NT2/D1 (cell line): ENCODE measurements at places on chromosomes 2 and 18.
A peak's percentile ranks its signal among the peaks of the same experiment; 100 is the strongest.

- DNase-seq: no peak
Measured at GRCh38 chr2:196742685-196743084, 56.8 kb downstream of the GTF3C3 start.

DNA sequence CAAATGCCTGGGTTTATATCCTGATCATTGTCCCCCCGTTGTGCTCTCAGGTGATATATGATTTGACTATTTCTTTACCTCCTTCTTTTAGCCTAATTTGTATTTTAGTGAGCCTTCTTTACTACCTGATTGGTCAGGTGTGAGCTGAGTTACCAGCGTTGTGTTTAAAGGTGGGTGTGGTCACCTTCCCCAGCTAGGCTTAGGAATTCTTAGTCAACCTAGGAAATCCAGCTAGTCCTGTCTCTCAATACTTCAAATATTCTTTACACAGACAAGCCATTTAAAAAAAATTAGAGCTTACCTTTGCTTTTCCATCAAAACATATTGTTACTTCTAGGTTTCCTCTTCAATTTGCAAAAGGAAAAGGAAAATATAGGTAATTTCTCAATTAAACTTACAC lies 30.2 kb downstream of the KYNU start:
- DNase-seq: no peak

GRCh38 chr2:85221067-85221691 lies 88.0 kb downstream of the TCF7L1 start:
- no peak for DNase-seq

GRCh38 chr2:124836416-124836815 lies 811.3 kb downstream of the CNTNAP5 start:
- no peak for DNase-seq

DNA sequence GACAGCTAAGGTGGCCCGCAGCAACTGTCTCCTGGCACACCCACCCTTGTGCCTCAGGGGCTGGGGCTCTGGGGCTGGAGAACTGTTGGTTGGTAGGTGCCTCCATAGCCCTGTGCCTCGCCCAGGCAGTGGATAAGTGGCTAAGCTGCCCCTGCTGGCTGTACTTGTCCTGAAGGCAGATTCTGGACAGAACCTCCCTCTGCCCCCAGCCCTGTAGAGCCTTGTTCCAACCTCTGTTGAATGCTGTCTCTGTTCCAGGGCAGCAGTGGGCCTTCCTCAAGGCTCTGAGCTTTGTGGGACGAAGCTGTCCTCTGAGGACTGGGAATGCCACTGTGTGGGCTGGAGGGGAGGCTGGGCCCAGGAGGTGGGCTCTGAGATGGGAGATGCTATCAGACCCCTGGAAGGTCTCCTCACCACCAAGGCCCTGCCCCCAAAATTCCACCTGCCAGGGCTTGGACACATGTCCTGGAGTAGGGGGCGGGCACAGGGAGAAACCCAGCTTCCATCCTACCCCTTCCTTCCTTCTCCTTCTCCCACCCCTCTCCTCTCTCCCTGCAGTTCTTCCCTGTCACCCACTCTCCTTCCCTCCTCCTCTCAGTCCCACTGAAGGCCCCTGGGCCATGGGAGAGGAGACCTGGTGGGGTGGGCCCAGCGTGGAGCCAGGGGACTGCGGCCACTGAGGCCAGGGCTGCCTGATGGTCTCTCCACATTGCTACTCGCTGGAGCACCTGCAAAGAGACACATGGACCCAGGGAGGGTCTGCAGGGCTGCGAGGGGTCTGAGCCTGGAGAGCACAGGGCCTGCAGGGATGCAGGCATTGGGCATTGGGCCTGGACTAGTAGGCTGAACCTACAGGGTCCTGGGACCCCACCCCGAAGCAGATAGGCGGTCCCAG lies 1.7 kb upstream of the PDCD1 start:
- DNase-seq: no peak

GRCh38 chr2:127674241-127675209 lies 805 bp downstream of the LIMS2 start:
- no peak for DNase-seq

DNA sequence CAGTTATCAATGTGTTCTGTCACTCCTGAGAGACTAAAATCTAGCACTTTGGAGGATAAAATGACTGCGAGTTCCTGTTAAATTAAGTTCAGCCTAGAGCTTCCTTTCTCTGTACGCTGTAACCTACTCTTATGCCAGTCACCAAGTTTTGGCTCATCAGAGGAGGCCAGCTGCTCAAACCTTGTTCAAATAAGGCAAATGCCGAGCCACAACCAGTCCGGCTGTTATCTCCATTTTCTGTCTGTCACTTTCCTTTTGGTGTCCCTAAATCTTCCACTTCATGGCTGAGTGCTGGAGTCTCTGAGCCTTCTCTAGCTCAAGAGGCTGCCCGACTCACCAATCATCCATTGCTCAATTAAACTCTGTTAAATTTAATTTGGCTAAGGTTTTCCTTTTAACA lies 33.5 kb upstream of the PXDN start:
- no peak for DNase-seq

GRCh38 chr18:57434536-57435494 lies at the start of gene ONECUT2:
ONECUT2 (plus strand) TSS chr18:57435374; CDS start chr18:57435717, 343 bp downstream.
- DNase-seq: peak; percentile 87

GRCh38 chr2:64787698-64788097 lies 134.0 kb upstream of the SERTAD2 start:
- DNase-seq: no peak

- no peak for DNase-seq
Measured at GRCh38 chr18:73646772-73647171, 500.9 kb downstream of the FBXO15 start.

GRCh38 chr2:20625491-20626391 lies 25.2 kb downstream of the HS1BP3 start:
- no peak for DNase-seq

DNA sequence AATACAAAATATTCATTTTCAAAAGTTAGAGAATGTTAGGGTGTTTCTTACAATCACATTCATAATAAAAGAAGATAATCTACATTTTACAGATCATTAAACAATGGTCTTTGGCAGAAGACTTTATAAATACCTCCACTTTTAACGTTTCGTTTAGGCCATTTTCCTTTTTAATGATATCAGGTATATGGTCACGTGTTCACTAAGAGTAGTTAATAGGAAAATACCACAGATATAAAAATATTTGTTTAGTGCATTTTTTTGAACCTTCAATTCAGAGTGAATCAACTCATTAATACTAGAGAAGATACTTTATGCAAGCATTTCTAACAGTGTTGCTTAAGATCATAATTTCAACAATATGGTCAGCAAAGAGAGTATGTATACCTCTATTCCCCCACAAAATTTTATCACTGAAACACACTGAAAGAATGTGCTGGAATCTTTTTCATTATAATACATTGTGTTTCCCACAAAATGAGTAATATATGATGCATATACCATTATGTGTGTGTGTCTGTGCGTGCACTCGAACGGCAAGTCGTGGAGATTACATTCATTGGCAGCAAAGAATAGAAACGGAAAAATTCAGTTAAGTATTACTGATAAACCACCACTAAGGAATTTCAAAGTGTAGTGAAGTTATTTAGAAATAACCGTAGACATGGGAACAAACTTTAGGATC lies 319.9 kb upstream of the THUMPD2 start:
- no peak for DNase-seq

DNA sequence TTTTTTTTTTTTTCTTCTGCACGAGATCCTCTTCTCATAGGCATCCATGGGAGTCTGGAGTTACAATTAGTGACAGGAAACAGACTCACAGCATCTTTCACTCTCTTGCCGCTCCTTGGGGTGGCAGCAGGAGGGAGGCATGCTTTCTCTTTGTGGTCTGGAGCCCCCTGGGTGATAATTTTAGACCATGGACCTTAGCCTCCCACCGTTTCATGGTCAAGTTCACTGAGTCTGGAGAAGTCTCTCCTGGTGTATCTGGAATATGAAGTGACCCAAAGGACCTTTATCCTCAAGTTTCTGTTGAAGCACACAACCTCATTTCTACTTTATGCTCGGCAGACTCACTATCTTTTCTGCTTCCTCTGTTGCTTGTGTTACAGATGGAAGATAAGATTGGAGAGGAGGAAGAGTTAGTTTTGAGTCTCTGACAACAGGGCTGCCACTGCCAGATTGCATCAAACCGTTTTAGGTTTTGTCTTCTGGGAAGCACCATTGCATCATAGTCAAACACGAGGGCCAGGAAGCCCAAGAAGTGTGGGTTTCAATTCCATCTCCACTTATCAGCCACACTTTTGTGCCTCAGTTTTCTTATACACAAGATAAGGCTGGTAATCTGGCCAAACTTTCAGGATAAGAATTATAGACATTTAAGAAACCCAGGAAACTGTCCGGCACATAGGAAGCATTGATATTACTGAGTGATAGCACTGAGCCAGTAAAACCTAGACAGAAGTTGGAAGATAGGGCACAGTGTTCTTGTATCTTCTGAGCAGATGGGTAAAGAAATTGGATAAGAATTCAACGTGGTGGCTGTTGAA lies 62.3 kb downstream of the ADCYAP1 start:
- DNase-seq: no peak

- no peak for DNase-seq
Measured at GRCh38 chr2:30679426-30680088, 127.7 kb downstream of the CAPN13 start.

DNA sequence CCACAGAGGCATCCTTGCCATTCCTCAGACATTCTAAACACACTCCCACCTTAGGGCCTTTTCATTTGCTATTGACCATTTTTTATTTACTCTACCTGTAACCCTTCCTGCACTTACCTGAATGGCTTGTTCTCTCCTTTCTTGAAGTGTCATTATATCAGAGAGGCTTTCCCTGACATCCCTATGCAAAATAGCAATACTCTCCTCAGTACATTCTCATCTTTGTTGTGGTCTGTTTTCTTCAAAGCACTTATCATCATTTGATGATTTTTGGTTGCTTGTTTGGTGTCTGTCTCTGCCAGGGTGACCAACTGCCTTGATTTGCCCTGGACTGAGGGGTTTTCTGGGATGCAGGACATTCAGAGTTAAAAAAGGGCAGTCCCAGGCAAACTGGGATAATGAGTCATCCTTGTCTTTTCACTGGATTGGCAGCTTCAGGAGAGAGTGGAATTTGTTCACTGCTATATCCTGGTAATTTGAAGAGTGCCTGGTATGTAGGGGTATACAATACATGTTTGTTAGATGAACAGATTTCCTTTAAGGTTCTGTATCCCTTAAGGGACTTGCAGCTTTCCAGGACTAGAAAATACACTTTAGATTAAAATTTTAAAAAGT lies 102.4 kb downstream of the BABAM2 start:
- peak; percentile 23 for DNase-seq

- DNase-seq: no peak
Measured at GRCh38 chr2:173424886-173425285, 70.2 kb downstream of the CDCA7 start.

- no peak for DNase-seq
Measured at GRCh38 chr2:23158306-23158705, 226.7 kb upstream of the KLHL29 start.

DNA sequence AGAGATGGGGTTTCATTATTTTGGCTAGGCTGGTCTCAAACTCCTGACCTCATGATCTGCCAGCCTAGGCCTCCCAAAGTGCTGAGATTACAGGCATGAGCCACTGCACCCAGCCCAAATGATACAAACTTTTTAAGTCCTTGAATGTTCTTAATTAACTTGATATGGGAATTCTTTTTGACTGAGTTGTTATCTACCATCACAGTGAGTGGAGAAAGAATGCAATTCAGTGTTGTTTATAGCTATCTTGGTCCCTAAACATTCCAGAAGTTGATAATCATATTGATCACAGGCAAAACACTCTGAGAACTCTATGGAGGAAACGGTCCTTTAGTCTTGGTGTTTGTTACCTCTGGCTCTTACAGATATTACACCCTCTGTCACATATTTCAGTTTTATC lies 1072.5 kb downstream of the SUCLG1 start:
- DNase-seq: no peak

DNA sequence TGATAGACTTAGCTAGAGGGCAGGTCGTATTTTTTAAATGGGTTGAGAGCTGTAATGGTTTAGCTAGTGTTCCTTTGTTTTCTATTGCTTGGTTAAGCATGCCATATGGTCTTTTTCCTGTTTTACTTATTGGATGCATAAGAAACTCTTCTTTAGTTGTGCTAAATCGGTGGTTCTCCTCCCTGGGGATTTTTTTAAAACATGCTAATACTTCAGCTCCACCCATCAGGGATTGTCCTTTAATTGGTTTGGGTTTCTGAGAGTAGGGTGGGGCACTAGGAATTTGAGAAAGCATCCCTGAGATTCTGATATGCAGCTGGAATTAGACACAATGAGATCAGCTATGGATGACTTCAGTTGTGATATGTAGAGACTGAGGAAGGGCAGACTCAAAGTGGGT lies 497.2 kb downstream of the THSD7B start:
- DNase-seq: peak; percentile 44

DNA sequence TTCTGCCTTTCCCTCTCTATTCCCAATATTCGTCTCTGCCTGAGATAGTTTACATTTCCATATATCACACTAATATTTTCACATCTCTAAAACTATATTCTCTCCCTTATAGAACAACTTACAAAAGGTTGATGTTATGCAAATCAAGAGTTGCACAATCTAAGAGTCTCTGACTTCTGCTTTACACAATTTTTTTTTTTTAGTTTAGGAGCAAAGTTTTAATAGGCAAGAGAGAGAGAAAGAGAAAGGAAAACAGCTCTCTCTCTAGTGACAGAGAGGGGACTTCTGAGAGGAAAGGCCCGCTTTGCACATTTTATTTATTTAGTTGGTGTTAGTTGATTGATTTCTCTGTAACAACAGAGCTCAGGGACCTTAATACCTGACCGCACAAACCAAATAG lies 380.2 kb downstream of the TXNL1 start:
- DNase-seq: no peak

DNA sequence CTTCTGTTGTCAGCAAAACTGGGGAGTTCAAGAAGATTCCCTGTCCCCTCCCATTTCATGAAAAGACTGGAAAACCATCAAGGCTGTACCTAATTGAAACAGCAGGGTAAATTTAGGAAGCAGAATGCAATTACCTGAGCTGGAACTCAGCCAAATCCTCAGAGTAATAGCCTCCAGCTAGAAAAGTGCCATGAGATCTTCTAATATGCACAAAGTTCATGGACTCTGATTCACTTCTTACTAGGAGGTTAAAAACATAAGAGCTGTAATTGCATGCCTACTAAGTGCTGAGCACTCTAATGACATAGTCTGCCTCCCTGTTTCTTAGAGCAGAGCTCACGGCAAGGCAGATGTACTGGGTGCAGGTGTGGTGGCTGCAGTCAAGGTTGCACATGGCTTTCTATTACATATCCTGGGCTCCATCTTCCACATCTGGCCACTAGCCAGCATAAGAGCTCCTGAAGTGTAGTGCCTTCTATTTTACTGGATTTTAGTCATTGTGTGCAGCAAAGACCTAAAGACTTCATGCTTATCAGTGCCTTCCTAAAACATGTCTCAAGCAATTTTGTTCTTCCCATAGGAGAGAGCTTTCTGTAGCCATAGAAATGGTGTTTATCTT lies 341.7 kb downstream of the PTPRM start:
- DNase-seq: no peak

- DNase-seq: no peak
Measured at GRCh38 chr2:218827701-218828476, 3.7 kb downstream of the PRKAG3 start.

GRCh38 chr2:9641641-9642040 lies 10.8 kb upstream of the YWHAQ start:
- no peak for DNase-seq

GRCh38 chr18:26356045-26356785 lies 130.0 kb downstream of the TAF4B start:
- no peak for DNase-seq

GRCh38 chr2:219743548-219743947 lies 116.1 kb downstream of the SLC4A3 start:
- DNase-seq: no peak
